Placental epithelial cell (primary cell): ENCODE measurements at places on chromosomes 6 and 20. TPM values are rescaled to one million over a fixed set of nuclear protein-coding genes. Genes with fewer than 3 reads are reported as not detected.

C20orf141 gene
- not detected in 2 replicates for total RNA-seq

BPIFA1 gene
- total RNA-seq = not detected in 2 replicates

SYNDIG1 gene
- total RNA-seq = not detected in 2 replicates

FAM209B gene
- total RNA-seq = not detected in 2 replicates

TFAP2A gene
- total RNA-seq = 19.2 and 24.3 TPM in 2 replicates

SOX12 gene
- total RNA-seq = 14.9 and 17.6 TPM in 2 replicates

RBBP8NL gene
- total RNA-seq = 2.4 and 3.5 TPM in 2 replicates

ZSCAN26 gene
- 13.0 and 14.7 TPM in 2 replicates for total RNA-seq

SLC13A3 gene
- 3.9 and 6.3 TPM in 2 replicates for total RNA-seq

MOCS1 gene
- total RNA-seq = 0.33 and 0.39 TPM in 2 replicates

EEF1E1 gene
- total RNA-seq = 5.5 and 21.7 TPM in 2 replicates

SMAP1 gene
- 15.3 and 20.7 TPM in 2 replicates for total RNA-seq

DDO gene
- total RNA-seq = not detected in 2 replicates

ADAM33 gene
- 3.1 TPM in 2 replicates for total RNA-seq

SIRPD gene
- not detected in 2 replicates for total RNA-seq

KHDC1L gene
- not detected in 2 replicates for total RNA-seq

IER3 gene
- 46.3 and 236 TPM in 2 replicates for total RNA-seq

LAMA5 gene
- 27.9 and 36.9 TPM in 2 replicates for total RNA-seq

PRDM1 gene
- total RNA-seq = 0.79 and 0.98 TPM in 2 replicates

ZNF337 gene
- total RNA-seq = 10.5 and 15.7 TPM in 2 replicates

GNAS-AS1 gene
- 0.87 and 1.2 TPM in 2 replicates for total RNA-seq

SLC22A16 gene
- not detected in 2 replicates for total RNA-seq

SASH1 gene
- total RNA-seq = 25.1 and 29.5 TPM in 2 replicates

PDYN gene
- not detected in 2 replicates for total RNA-seq

SLC4A11 gene
- total RNA-seq = 1.6 and 2.2 TPM in 2 replicates

FNDC11 gene
- 0.11 and 0.79 TPM in 2 replicates for total RNA-seq

OSTM1 gene
- total RNA-seq = 5.1 and 27.1 TPM in 2 replicates

BHLHE23 gene
- 0.39 TPM in 1 of 2 replicates, not detected in the other for total RNA-seq

RCAN2 gene
- total RNA-seq = not detected in 2 replicates

SS18L1 gene
- 11.8 and 16.5 TPM in 2 replicates for total RNA-seq

SPTLC3 gene
- total RNA-seq = 18.5 and 30.6 TPM in 2 replicates

METTL24 gene
- not detected in 2 replicates for total RNA-seq
